ENCODE measurements at places on chromosomes 11 and 22.

GRCh38 chr22:48256041-48256739 is 1493.7 kb downstream of the TBC1D22A start:
- no peak for DNase-seq

DNA sequence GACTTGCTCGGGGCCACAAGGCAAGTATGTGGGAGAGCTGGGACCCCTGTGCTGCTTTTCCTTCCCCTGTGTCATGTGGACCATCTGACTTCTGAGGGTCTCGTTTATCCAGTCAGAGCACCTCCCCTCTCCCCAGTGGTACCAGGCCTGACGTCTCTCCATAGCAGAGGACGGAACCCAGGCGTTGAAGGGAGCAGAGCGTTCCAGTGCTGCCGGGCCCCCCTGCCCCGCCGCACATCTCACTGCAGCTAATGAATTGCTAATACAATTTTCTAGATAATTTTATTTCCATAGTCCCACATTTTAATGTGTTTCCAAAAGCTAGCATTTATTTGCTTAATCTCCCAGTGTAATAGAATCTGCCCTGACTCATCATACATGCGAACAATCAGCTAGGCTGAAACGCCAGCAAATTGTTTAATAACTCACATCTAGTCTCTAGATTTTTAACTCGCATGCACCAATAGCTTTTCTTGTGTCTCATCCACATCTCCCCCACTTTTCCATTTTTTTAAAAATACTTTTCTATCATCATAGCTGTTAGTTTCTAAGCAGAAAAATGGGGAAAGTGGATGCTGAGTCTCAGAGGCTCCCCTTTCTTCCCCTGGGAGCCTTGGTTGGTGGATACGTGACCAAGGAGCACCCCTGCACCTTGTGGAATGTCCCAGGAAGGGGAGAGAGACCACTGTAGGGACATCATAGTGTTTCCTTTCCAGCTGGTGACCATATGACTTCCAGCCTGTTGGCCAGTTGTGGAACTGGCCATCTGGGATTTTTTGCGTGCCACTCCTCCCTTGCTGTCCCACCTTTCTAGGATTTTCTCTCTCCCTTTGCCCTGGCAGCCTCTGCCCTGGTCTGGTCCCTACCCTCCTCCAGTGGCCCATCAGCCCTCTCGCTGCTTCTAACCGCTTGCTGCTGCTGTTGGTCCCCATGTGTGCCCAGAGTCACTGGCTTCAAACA is 58.6 kb upstream of the NNMT start:
- DNase-seq = no peak

DNA sequence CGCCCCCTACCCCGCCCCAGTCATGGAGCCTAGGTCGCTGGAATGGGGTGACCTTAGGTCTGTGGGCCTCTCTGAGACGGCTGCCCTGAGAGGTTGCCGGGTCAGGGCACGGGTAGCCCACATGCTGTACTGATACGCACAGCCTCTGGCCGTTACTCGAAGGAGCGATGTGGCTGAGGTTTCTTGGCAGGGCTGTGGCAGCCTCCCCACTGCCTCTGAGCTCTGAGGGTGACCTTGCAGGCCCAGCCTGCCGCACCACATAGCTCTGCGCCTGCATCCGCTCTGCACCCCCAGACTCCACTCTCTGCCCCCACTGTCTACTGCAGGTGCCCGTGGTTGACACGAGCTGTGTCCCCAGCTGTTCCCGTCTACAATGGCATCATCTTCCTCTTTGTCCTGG is 7.3 kb downstream of the ZDHHC8 start:
- DNase-seq = no peak

GRCh38 chr11:46917762-46918082 is 628 bp downstream of the LRP4 start:
- no peak for DNase-seq

GRCh38 chr11:36463781-36464180 is 46.3 kb downstream of the TRAF6 start:
- DNase-seq = no peak

GRCh38 chr11:60511393-60511792 is 3.8 kb upstream of the MS4A13 start:
- DNase-seq = no peak

- DNase-seq = no peak
Measured at GRCh38 chr11:27914080-27914479, 193.9 kb downstream of the KIF18A start.

- DNase-seq = no peak
Measured at GRCh38 chr11:27209562-27210005, 153.4 kb downstream of the CCDC34 start.

GRCh38 chr22:40193429-40194421 is 16.0 kb downstream of the TNRC6B start:
- no peak for DNase-seq

- DNase-seq = no peak
Measured at GRCh38 chr11:118151431-118151830, 1.2 kb downstream of the SCN4B start.

DNA sequence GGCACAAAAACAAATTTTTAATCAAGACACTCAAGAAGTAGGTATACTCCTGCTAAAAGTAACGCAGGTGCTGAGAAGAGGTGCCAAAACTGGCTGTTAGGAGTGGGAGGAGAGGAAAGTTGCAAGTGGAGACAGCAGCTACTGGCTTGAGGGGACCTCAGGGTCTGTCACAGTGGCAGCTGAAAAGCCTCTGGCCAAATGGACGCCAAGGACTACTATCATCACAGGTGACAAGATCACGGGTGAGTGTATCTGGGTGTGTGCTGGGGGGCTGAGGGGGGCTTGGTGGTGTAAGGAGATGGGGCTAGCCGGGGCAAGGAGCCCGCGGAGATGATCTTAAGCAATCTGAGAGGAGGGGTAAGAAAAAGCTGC is 687 bp downstream of the ZNF202 start:
- DNase-seq = no peak

GRCh38 chr22:29701155-29701999 is 18.4 kb upstream of the CABP7 start:
- DNase-seq = no peak

DNA sequence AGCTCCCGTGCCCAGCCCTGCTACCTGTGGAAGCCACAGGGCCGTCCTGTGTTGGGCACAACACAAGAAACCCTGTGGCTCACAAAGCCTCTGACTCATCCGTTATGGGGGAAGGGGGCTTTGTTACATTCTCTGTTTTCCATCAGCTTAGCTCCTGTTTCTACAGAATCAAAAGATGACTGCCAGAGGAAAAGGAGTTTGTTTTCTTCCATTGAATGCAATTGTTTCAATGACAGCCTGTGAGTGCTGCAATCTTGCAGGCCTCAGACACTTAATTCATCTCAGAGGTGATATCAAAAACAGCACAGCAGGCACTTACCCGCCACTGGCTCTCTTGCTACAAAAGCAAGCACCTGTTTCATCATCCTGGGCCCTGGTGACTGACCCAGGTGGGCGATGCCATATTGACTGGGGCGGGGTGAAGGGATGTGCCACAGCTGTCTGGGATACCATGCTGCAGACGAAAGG is 194.3 kb downstream of the OPCML start:
- DNase-seq = no peak

- DNase-seq = no peak
Measured at GRCh38 chr11:129590030-129590752, 214.5 kb downstream of the BARX2 start.

- DNase-seq = no peak
Measured at GRCh38 chr11:61766353-61766841, 14.0 kb downstream of the MYRF start.

DNA sequence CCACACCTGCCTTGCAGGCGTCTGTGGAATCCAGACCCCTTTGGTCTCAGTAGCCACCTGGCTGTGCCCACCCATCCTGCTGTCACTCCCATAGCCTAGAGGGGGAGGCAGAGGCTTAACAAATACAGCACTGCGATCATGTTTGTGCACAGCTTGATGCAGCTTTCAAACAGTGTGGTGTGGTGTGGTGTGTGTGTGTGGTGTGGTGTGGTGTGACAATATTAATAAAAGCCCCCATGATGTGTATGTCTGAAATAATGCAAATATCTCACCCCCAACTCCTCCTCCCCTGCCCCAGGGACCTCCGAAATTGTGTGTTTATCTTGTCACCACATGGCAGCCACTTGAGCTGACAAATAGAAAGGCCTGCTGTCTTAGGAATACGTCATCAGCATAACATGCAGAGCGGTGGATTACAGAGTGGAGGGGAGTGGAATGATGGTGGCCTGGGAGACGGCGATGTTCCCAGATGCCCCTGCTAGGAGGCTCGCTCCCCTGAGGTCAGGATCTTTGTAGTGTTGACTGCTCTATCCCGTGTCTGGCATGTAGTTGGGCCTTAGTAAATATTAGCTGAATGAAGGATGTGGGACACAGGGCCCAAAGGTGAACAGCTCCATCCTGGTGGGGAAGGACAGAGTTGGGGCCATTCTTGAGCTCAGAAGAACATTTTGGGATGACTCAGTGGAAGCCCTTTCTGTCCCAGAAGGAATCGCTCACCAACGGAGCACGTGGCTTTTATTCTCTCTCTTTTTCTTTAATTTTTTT is 2.8 kb downstream of the PDXP start:
- DNase-seq = no peak

DNA sequence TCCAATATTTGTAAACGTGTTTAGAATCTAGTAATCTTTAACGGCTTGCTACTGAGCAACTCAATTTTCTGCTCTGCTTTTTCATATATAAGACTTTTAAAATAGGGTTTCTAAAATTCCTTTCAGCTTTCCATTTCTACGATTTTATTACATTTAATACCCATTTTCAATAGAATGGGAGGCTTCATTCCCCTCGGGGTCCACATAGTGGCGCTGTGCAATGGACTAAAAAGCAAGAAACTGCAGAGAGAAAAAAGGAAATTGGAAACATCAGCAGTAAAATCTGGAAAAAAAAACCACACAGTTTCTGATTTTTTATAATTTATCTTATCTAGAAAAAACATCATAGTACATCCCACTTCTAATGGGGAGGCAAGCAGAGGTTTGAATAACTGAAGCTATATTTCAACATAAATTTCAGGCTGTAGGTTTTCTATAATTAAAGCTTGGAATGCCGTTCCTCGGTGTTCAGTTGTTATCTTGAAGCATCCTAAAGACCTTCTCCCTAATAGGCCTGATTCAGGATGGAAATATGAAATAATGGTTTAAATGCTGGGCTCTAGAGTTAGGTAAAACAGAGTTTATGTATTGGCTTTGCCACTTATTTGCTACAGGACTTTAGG is 18.7 kb upstream of the JHY start:
- DNase-seq = peak; percentile 22

- no peak for DNase-seq
Measured at GRCh38 chr11:104451197-104451893, 287.4 kb upstream of the PDGFD start.

GRCh38 chr11:1735271-1735670 is 15.1 kb downstream of the IFITM10 start:
- DNase-seq = no peak

DNA sequence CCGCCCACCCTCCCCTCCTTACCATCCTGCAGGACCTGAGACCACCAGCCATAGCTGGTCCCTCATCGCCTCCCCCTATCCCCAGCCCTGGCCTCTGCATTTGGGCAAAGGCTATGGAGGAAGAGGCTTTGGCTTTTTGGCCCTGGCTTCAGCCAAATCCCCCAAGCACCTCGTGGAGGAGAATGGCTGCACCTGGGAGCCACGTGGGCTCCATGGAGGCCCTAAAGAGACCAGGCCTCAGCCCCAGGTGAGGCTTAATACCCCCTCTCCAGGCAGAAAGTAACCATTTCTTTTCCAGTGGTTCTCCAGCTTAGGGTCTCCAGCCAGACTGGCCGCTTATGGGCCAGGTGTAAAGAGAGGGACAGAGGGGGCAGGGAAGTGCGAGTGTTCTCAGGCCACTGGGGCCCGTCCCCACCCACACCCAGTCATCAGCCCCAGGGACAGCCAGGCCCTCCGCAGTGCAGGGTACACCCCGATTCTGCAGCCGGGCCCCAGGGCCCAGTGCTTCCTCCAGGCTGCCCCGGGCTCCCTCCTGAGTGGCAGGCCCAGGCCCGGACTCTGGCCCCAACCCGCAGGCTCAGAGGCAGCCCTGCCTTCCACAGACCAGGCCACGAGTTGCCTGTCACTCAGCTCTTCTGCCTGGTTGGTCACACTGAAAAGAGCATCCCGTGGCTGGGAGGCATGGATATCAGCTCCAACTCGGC is 26.4 kb downstream of the CDKN1C start:
- no peak for DNase-seq

DNA sequence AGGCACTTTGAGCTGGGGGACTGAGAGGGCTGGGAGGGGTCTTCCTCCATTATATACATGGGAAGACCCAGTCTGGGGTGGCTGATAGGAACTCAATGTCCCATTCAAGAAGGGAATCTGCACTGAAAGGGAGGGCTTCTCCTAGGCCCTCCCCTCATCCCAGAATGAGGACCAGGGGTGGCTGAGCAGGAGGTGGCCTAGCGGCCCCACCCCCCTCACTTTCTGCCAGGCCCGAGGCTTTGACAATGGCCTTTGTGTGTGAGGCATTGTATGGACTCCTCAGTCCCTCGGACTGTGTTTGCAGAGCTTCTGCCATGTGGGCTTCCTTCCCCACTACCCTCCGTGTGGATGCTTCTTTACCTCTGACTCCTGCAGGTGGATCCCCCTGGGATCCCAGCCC is 65.7 kb downstream of the NECTIN1 start:
- DNase-seq = no peak

- DNase-seq = no peak
Measured at GRCh38 chr11:121582296-121582695, 129.5 kb upstream of the SORL1-AS1 start.

DNA sequence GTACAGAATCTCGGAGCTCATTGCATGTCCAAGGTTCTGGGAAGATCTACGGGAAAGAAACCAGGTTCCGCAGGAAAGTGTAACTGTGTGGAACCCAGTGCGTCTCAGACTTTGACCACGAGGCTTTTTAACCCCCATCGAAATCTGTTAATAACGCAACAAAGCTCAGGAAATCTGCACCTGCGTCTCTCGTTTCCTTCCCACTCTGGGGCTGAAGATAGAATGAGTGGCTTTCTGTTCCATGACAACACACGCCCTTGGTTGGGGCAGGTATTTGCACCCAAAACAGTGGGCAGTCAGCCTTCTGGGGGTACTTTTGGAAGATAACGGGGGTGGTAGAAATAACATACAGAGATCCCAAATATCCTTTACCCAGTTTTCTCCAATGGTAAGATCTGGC is 38.5 kb downstream of the ISX start:
- DNase-seq = no peak

GRCh38 chr11:126327281-126328000 is 23.6 kb downstream of the DCPS start:
- DNase-seq = no peak

DNA sequence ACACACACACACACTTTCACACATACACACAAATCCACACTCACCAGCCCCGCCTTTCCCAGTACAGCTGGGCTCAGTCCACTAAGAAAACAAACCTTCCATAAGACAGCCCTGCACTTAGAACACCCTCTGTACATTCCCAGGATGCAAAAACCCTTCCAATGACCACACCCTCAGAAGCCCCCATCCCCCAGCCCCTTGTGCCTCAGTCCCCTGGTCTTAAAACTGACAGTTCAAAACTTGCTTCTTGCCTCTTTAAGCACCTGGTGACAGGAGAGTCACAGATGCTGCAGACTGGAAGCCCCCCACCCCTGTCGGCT is 23.0 kb downstream of the APLNR start:
- DNase-seq = no peak

Measured in stimulated activated CD4-positive, alpha-beta T cell treated with anti-CD3 and anti-CD28 coated beads, Interleukin-15, amount 100 ng/mL, for 1 hour (primary cell).